ENCODE measurements at places on chromosomes 11 and 22. TPM values are rescaled to one million over a fixed set of nuclear protein-coding genes. Genes with fewer than 3 reads are reported as not detected.

The WBP2NL gene
- total RNA-seq = 1.6 TPM

The DDI1 gene
- total RNA-seq = not detected

The PELI3 gene
- 9.0 TPM for total RNA-seq

The APOC3 gene
- total RNA-seq = not detected

The KIAA1671 gene
- total RNA-seq = 10.7 TPM
